ENCODE measurements at places on chromosomes 2 and 18.

DNA sequence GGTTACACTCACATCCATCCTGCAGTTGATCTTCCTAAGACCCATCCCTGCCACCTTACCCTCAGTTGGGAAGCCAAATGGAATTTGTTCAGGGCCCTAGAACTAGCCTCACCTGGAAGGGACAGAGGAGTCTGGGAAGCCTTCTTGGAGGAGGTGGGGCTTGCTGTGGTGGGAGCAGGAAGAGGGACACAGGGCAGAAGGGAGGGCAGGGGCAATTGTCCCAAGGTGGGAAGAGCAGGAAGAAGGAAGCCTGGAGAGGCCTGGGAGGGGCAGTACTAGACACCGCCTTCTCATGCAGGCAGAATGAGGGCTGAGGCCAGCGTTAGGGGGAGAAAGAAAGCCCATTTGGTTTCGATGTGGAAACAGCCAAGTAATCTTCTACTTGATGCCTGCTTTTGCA is 34.1 kb upstream of the ASPRV1 start:
- no peak for DNase-seq

- no peak for DNase-seq
These were observed 7.8 kb upstream of the RAB31 start for GRCh38 chr18:9700261-9700796.

DNA sequence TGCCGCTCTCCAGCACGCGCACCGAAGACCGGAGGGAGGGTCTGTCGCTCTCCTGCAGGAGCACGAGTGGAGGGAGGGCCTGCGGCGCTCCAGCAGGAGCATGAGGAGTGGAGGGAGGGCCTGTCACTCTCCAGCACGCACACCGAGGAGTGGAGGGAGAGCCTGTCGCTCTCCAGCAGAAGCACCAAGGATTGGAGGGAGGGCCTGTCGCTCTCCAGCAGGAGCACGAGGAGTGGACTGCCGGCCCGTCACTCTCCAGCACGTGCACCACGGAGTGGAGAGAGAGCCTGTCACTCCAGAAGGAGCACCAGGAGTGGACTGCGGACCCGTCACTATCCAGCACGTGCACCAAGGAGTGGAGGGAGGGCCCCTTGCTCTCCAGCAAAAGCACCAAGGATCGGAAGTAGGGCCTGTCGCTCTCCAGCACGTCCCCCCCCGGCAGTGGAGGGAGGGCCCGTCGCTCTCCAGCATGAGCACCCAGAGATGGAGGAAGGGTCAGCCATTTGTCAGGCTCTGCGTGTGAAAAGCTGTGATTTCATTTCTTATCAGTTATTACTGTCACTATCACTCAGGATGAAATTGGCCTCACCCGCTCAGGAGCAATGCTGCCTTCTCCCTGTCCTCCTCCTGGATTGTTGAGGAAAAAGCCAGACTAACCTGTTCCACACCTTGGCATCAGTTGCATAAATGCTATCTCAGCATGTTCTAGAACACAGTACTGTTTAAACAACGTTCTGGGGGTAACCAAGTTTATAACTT is 35.9 kb downstream of the ADI1 start:
- no peak for DNase-seq

DNA sequence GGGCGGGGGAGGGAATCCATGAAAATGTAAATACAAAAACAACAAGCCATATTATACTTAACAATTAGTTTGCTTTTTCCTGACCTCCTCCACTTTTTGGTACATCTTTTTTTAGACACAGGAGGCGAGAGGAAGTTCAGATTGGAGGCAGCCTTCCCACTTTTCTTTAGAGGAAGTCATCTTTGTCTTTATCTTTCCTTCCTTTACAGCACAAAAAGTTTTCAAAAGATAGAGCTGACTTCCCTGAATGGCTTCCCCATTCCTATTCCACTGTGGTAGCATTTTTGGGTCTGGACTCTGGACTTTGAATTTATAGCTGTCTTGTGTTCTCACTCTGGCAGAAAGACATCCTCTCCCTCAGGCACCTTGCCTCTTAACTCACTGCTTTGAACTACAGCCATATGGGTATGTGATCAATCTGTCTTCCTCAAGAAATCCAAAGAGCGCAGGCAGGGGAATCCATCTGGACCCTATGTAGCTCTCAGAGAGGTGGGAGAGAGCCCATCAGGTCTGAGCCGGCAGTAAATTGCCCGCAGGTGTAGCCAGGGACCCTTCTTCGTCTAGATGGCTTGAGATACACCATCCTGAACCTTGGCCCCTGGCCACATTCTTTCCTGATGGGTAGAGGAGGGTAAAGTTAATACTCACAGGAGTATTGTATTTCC is 101.9 kb downstream of the AQP4 start:
- no peak for DNase-seq

All from stimulated activated CD8-positive, alpha-beta memory T cell treated with anti-CD3 and anti-CD28 coated beads, Interleukin-15, amount 100 ng/mL, for 1 hour (primary cell).